Fibroblast of skin of right biceps (primary cell): ENCODE measurements at places on chromosomes 6 and 20.

DNA sequence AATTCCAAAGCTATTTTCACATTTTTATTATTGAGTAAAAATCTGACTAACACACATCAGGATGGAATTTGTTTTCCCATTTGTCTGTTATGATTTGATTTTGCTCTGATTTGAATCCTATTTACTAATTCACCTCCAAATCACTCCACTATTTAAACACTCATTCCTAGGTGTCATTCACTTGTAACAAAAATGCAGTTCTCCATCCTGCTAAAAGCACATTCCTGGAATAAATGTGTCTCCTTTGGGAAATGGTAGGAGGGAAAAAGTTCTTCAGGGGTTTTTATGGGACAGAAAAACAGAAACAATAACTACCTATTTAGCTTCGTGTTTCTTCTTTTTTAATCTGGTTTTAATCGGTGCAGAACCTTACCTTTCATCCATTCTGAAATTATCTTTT, 494.1 kb upstream of the CITED2 start:
- peak; percentile 45 for DNase-seq

DNA sequence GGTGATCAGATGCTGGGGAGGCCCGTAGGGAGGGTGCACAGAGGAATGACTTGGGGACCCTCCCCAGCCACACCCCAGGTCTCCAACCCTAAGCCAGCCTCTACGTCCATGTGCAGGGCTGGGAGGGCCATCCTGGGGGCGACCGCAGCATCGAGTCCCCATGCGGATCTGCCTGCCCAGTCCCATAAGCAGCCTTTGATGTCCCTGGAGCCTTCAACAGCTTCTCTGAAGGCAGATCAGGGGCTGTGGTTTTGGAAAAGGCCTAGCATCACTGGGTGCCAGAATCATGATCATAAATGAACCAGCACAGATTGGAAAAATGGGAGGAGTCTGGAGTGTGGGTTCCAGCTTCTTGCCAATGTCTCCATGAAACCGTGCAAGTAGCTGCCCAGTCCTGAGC, 22.9 kb downstream of the TOX2 start:
- DNase-seq: peak; percentile 81

DNA sequence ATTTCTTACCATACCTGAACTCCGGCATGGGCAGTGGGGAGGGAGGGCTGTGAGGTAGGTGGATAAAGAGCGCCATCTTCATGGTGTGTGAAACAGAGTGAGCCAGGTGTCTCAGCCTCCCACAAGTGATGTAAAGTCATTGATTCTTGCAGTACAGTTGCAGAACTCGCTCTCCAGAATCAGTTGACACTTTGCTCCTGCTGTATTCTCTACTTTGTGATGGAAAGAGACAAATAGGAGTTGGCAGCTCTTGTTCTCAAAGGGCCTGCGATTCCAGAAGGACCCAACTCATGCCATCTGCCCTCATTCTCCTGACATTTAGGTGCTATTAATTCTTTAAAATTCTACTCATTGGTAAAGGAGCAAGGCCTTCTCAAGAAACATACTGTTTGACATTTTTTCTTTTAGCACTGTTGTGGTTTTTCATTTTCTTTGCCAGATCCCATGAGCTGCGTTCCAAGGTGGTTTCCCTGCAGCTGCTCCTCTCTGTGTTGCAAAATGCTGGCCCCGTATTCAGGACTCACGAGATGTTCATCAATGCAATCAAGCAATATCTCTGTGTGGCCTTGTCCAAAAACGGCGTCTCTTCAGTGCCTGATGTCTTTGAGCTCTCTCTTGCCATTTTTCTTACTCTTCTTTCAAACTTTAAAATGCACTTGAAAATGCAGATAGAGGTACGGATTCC, 49.3 kb downstream of the ARFGEF2 start:
- no peak for DNase-seq

DNA sequence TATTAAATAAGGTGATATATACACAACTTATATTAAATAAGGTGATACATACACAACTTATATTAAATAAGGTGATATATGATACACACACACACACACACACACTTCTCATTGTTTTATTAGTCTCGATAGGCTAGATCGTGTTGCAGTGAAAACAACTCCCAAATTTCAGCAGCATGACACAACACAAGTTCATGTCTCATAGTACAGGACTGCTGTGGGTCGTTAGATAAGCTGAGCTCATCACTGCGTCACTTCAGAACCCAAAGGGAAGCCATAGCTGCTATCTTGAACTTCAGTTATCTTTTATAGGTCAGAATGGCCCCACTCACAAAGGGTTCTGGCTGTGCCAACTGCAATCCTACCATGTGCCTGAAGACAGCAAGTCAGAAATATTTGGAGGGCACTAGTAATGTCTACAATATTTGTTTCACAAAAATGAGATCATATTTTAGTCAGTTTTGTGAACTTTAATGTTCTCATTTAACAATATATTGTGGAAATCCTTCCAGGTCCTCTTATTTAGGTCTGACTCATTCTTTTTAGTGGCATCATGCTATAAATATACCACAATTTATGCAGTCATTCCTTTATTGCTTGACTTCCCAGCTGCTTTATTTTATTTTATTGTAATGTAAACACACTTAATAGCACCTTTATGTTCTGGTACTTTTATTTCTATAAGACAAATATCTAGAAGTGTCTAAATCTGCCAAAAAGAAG, 290.2 kb downstream of the PHACTR1 start:
- peak; percentile 63 for DNase-seq

DNA sequence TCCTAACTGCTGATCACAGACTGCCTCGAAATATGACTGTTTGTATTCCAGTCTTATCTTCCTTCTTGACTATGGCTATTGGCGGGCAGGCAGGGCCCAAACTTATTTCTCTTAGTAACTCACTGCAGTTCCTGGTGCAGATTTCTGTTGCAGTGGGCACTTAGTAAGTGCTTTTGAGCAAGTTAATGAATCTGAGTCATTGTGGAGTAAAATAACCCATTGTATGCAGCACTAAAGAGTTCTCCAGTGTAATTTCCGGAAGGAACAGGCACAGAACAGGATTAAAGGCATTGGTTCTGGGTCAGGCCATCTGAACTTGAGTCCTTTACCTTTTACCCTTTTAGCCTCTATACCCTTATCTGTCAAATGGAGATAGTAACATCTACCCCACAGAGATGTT, 23.6 kb downstream of the SLC35F1 start:
- no peak for DNase-seq

- no peak for DNase-seq
Observed at GRCh38 chr20:30484009-30484748, 773.3 kb upstream of the DEFB115 start.

GRCh38 chr6:27293436-27294098, 18.5 kb downstream of the POM121L2 start:
- peak; percentile 72 for DNase-seq

DNA sequence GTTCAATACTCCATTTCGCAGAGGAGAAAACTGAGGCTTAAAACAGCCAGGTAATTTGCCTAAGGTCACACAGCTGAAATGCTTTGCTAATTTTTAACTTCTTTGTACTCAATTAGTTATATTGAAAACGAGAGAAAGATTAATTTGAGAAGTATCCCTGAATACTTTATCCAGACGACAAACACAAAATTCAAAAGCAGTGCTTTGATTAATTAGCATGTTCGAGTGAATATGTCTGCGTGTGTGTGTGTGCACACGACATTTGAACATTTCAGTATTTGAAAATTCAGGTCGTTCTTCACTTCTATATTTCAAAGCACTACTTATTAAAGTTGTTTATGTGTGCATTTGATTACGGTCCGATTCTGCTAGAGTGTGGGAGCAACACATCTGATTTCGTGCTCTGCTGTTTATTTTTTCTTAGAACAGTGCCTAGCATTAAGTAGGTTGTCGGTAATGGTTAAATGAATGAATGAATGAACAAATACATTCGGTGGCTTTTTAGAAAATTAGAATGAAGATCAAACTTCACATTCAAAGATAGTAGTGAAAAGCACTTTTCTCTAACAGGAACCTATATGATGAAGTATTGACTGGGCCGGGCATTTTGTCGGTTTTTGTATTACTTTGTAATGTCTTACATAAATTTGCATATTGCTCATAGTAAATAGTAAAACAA, 36.9 kb upstream of the SYNCRIP start:
- DNase-seq: no peak

DNA sequence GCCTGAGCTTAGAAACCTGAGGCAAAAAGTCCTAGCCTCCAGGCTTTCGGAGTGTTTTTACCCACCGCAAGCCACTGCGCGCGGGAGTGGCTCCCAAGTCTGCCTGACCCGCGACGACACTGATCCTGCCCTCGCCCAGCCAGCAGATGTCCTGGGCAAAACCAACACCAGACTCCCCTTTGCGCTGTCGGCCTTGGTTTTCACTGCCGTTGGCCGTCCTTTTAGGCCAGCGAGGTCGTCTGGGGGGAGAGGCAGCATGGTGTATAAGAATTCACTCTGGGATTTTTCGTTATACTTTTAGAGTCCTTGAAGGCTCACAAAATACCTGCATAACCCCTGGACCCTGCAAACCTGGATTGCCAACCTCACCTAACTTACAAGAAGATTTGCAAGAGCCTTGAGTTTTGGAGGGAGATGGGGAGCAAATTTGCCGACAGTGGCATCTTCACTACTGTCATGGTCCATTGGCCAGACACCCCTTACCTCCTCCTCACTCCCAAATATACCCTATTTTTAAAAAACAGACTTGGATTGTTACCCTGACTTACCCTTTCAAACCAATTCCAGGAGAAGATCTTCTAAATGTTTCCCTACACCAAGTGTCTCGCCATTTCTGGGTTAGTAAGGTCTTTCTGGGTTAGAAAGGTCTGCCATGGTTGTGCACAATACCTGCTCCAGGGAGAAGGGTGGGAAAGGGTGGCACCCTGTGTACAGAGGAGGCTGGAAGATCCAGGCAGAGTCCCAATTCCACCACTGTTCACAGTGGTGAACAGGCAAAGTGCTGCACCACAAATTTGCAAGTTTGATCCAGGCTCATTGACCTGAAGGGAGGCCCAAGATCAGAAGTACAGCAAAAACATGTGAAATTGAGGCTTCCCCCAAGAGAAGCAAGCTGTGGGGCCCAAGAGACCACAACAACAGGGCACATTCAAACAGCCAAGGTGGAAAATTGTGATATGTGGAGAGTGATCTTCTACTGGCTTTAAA, 4.4 kb downstream of the FOXA2 start:
- no peak for DNase-seq
